Activated naive CD4-positive, alpha-beta T cell (primary cell): ENCODE measurements at places on chromosomes 3 and 15.

GRCh38 chr3:117548600-117548999 is 839.0 kb downstream of the TUSC7 start:
- no peak for DNase-seq

DNA sequence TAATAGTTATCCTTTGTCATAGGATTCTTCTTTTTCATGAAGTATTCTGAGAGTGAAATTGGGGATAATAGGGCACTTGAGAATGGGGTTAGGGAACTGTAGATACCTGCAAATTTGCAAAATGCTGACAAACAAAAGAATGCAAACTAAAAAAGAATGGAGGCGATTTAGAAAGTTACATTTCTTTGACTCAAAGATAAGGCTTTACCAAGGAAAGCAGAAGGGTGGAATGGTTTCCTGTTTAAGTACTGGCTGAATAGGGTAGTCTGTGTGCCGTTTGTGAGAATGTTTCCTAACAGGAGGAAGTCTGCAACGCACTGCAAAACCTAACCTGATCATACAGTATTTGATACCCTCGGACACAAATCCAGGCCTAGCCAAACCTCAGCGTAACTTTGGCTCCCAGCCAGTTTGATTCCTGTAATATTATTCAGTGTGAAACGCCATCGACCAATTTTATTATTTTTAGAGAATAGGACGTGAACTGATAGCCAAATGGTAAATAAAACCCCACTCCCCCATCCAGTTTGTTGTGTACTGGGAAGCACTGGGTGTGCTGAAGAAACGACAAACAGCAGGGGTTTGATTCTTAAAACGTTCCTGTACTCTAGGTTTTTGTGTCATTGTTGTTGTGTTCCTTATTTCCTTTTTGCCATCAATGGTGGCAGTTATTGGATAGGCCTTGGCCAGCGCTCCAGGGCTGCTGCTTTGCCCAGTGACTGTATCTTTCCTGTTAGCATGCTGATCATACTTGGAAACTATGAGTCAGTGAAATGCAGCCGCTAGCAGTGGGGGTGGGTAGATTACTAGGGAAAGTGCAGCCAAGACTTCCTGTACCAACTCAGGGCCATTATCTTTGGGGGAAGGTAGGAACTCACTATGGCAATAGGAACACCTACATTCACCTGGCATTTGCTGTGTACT is 148.0 kb upstream of the TBL1XR1 start:
- DNase-seq: peak; percentile 3

DNA sequence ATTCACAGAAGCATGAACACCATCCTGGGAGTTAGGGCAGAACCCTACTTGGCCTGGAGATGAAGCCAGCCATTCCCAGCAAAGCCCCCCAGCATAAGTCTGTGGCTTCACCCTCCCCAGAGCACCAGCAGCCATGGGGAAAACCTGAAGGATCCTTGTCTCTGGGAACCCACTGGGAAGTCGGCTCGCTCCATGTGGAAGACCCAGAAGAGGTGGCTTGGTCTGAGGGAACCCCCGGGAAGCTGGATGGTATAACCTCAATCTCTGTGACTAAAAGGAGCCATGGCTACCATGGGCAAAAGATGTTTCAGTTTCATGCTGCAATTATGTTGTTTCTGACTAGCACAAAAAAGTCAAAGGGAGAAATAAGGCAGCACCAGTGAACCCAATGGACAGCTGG is 11.8 kb upstream of the RPUSD3 start:
- no peak for DNase-seq

DNA sequence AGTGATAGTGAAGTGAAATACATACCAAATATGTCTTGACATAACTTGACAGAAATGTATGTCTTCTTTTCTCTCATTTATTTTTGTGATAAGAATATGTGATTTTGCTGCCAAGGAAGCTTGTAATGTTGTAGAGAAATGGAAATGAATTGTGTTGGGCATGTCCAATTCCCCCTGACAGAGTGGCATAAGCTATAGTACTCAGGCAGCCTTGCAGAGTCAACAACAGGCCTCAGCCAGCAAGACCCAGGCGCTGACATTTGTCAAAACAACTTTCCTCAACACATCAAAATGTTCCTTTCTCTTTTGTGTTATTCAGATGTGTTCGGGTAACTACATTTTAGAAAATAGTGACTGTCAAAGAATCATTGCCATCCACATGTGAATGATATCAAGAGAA is 538.1 kb upstream of the ATP11B start:
- no peak for DNase-seq

DNA sequence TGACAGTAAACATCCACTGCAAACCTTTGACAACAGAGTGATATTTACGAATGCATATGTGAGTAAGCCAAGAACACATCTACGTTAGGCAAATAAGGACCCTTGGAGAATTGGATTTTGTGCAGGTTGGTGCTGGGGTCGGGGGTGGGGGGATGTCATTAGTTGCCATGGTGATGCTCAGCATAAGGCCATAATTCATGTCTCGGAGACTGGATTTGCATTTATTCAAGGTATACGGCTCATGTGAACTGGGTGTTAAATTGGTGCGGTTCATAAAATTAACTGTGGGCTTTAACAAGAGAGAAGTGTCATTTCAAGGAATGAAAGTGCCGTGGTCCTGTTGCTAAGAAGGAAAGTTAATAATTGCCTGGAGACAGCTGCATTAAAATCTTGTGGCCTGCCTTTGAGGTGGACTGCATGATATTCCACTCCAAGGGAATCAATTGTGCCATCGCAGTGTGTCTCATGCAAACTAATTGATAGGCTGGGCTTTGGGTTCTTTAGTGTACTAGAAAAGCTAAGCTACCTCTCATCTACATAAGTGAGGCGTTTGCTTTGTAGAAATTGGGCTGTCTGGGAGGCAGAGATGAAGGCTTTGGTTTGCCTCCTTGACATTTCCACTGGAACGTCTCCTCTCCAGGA is 228.9 kb upstream of the FEZF2 start:
- DNase-seq: no peak

DNA sequence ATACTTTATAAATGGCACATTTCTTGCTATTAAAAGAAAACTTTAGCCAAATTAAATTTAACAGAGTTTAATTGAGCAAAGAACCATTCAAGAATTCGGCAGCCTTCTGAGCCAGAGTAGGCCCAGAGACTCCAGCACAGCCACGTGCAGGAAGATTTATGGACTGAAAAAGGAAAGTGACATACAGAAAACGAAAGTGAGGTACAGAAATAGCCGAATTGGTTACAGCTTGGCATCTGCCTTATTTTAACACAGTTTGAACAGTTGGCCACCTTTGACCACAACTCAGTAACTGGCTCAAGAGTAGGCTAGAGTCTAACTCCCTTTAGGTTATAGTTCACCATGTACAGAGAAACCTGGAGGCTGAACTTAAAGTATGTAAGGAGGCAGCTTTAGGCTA is 17.6 kb downstream of the CFAP44 start:
- no peak for DNase-seq

- DNase-seq: no peak
These were observed 60.1 kb downstream of the DAPK2 start for GRCh38 chr15:63986185-63986680.

DNA sequence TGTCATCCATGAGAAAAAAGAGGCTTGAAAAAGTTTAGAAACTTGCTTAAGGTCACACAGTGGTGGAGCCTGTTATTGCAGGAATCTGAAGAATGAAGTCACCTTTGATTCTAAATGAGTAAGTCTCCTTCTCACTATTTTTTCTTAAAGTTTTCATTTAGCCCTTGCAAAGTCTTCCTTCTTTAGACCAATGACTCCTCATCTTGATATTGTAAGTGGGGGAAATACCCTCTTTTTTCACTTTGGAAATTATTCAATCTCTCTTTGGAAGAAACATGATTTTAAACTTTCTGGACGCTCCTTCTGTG is 787 bp upstream of the SLMAP start:
- no peak for DNase-seq

DNA sequence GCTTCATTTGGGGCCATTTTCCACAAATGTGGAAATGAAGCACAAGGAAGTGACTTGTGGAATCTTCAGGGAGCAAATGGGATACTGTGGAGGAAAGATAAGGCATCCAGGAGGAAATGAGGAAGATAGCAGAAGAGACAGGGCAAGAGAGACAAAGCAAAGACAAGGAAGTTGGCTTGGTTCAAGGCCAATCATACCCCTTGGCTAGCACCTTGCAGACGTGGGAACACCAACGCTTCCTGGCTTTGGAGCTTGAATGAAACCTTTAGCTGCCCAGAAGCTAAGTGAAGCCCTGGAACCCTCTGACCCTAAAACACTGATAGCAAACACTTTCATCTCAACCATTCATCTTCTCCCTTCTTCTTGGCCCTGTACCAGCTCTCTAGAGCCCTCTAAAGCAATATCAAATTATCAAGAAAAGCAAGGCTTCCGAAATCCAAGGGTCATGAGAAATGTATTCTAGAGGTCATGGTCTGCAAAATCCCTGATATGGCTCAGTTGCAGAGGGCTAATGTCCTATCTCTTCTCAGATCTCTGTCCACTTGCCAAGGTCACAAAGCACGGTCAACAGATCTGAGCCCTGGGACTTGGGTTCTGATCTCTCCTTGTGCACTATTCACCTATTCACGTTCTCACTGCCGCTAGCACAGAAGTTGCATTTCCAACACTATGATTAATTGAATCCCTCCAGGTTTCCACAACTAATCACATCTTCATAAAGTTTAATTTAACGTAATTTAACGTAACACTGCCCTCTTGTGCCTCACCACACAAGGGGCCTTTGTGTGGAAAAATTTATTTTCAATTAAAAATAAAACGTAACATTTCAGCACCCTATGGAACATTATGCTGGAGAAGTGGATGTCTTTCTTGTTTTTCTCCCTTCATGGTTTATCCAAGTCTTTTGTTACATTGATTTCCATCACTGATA is 557.6 kb upstream of the ADAMTS9 start:
- no peak for DNase-seq

GRCh38 chr3:103085465-103085864 is 650.6 kb downstream of the ZPLD1 start:
- DNase-seq: no peak
